ENCODE measurements at places on chromosomes 5 and 9.

DNA sequence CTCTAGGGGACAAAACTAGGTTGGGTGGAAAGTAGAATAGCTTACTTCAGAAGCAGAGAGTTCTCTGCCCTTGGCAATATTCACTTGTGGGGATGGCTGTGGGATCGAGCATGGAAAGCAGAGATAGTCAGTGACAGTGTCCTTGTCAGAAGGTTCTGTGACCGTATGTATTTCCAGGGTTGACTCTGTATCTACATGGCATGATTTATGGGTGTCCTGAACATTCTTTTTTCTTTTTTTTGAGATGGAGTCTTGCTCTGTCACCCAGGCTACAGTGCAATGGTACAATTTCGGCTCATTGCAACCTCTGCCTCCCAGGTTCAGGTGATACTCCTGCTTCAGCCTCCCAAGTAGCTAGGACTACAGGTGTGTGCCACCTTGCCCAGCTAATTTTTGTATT, 77.4 kb upstream of the LHFPL2 start:
- DNase-seq, result no peak

DNA sequence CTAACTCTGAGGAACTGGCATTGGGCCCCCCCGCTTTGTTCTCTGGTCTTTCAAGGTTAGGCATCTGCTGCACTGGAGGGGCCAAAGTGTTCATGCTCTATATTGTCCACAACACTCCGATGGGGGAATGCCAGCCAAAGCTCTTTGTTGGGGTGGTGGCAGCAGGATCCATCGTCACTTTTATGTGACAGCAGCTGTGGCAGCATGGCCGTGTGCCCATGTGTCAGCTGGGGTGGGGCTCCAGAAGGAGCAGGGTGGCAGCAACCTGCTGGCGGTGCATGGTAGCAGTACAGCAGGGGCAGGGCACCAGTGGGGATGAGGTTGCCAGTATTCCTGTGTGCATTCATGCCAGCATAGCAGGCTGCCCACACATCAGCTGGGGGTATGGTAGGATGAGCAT, 28.2 kb downstream of the ITGA2 start:
- no peak for DNase-seq

- DNase-seq, result no peak
Observed at GRCh38 chr5:150517272-150518152, 9.6 kb downstream of the NDST1 start.

GRCh38 chr9:92385477-92385876, 18.9 kb downstream of the OGN start:
- no peak for DNase-seq

All from B cell (primary cell).